ENCODE measurements at places on chromosomes 2 and 18. TPM values are rescaled to one million over a fixed set of nuclear protein-coding genes. Genes with fewer than 3 reads are reported as not detected.

DNA sequence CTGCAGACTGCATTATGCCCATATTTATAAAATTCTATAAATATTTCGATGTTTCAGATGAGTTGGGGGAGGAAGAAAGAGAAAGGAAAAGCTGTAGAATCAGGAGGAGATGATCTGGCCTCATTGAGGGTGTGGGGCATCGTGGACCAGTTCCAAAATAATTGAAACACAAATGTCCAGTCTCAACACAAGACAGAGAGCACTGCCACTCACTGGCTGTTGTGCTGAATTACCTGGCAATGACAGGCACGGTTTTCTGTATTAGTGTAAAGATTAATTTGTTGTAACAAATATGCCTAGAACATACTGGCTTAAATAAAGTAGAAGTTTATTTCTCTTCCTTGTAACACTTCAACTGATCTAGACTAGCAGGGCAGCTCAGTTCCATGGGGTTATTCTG is 24.1 kb downstream of the POLE4 start:
- no peak for DNase-seq

GRCh38 chr18:13527730-13528129 is 198.6 kb downstream of the FAM210A start:
- DNase-seq, result no peak

GRCh38 chr18:79548986-79549637 is 130.5 kb upstream of the CTDP1 start:
- no peak for DNase-seq

- DNase-seq, result no peak
These were observed 16.0 kb upstream of the CATIP start for GRCh38 chr2:218340656-218341055.

DNA sequence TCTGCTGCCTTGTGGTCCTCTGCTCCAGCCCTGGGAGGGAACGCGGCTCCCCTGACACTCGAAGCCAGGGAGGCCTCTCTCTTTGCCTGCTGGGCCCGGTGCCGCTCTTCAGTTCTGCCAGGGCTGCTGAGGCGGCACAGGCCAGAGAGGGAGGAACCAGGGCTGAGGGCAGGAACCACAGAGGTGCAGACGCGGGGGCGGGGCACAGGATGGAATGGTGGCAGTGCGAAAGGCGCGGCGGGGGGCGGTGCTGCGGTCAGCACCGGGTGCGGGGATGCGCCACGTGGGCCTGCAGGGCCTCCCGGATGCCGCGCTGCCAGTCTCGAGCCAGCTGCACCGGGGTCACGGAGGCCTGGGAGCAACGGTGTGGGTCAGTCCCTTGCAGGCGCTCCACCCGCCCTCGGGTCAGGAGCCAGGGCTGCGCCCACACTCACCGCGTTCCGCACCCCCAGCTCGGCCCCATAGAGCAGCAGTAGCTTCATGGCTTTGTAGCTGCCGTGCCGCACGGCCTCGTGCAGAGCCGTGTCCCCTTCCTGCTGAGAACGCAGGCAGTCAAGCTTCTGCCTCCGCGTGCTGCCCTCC is 4.4 kb downstream of the ANKRD23 start:
- no peak for DNase-seq

- no peak for DNase-seq
These were observed 37.3 kb downstream of the CDH19 start for GRCh38 chr18:66566616-66567015.

GRCh38 chr2:100520224-100520623 is 42.6 kb upstream of the PDCL3 start:
- no peak for DNase-seq

DNA sequence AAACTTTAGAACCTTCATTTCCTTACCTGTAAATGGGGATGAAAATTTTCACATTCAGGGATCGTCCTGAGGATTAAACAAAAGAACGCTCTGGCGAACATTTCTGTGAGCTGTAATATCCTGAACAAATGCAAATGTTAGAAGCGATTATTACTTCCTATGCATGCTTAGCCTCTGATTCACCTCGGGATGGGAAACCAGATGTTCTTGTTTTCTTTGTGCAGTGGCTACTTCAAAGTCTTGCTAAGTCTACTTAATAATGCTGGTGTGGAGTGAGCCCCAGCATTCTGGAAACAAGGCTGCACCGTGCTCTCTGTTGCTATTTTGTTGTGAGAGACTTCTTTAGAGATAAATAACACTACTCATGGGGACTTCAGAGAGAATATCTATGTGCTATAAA is 119.1 kb upstream of the PELI1 start:
- no peak for DNase-seq

DNA sequence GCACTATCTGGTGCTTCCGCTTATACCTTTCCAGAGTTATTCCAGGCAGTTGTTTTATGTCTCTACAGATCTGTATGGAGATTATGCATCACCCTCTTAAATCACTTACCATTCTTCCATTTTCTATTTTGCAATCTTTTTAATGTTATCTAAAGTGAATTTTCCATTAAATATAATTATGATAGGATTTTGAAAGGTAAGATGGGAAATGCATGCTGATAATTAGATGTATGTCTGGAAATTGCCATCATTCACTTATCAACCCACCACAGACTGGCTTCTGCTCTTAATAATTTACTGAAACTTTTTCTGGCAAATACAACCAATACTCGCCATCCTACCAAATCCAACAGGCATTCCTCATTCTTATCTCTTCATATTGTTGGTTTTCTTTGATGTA is 227.4 kb upstream of the MC4R start:
- no peak for DNase-seq

DNA sequence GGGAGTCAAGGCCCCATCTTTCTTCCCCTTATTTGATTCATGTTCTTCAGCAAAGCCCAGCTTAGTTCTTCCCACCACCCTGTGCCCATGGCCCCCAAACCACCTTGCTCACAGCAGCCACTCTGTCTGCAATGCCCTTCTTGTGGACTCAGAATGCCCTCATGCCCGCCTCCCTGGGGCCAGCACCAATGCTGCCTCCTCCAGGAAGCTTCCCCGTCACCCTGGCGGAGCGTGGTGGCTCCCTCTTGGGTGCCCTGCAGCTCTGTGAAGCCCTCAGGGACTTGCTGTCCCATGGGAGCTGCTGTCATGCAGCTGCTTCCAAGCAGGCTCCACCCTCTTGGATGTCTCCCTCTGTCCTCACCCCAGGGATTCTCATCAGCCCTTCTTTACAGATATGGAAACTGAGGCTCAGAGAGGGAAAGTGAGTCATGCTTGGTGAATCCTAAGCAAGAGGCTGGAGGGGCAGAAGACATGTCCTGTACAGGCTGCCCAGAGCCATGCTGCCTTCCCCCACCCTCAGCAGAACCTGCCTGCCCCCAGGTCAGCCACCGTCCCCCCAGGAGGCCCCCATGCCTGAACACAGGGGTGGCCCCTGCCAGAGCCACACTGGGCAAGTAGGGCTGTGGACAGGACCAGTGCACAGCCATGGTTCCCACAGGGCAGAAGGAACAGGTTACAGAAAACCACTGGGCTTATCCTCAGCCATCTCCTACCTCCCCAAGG is 11.8 kb upstream of the DUSP2 start:
- no peak for DNase-seq

DNA sequence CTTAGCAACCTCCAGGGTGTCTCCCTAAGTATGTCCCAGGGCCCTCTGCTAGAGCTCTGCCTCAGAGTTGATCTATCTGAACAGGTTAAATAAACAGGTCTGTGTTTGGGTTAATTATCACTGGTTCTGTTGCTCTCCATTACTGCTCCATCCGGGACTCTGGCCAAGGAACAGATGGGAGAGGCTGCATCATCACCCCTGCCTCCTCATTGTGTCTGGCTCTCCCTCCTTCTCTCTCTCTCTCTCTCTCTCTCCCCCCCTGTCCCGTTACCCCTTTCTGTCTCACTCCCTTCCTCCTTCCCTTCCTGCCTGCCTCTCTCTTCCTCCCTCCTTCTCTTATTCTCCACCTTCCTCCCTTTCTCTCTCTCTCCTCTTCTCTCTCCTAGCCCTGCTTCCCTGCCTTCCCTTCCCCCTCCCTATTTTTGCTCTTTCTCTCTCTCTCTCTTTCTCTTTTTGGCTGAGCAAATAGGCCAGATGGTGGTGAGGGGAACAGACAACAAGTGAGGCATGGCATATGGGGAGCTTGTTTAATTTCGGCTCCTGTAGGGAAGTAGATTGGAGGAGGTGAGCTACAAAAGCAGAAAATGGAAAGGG is 62.1 kb downstream of the SETBP1 start:
- no peak for DNase-seq

DNA sequence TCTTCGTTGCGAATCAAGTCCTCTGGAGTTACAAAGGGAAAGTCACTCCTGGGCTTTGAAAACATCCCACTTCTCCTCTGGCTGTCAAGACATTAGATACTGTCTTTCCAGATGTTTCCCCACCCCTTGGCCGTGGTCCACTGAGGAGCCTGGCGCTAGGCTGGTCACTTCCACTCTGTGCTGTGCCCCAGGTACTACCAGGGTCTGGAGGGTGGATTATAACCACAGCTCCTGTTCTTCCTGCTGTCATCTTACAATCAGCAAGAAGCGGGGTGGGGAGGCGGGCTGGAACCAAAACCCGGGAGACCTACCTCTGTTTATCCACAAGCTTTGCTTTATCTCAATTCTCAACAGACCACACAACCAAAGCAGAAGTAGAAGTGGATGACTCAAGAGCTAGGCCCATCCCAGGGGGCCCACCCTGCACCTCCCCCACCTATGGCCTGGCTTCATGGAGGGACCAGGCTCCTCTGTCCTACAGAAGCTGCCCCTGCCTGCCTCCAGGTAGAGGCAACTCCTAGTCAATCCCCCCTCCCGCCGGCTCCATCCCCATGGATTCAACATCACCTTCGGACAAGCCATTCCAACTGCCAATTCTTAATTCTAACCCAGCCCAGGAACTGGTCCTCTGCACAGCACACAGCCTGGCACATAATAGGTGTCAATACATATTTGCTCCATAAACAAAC is 17.8 kb downstream of the SMAD7 start:
- no peak for DNase-seq

DNA sequence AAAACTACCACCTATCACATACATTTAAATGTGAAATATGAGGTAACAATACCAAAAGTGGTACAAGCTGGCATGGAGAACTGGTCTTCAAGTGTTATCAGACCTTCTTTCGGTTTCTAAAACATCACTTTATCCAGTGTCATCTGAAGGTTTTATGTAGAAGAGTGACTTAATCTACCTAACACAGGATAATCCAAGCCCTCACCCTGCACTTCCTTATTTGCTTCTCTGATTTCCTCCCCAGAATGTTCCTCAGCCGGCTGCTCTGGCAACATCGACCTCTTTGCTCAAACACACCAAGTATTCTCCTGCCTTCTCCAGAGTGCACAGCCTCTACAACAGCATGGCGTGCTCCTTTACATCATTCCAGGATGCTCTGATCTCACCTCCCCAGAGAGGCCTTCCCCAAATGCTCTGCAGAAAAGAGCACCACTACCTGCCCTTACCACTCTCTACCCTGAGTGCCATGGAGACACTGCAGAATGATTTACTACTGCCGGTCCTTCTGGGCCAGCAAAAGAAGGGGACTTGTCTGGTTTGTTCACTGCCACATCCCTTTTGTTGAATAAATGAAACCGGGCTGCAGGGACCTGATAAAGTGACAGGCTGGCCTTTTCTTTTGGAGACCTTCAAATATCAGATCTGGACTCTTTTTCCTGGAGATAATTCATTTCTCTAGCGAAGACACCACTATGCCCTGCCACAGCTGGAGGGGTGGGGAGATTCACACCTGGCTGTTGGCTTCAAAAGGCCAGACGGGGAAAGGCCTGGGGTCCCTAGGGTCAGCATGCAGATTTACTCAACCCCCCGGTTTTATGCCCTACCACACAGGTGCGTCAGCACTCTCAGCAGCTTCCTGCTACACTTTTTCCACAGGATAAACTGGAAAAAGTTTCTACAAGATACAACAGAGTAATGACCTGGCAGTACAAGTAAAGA is 42.0 kb downstream of the TTR start:
- DNase-seq, result no peak

DNA sequence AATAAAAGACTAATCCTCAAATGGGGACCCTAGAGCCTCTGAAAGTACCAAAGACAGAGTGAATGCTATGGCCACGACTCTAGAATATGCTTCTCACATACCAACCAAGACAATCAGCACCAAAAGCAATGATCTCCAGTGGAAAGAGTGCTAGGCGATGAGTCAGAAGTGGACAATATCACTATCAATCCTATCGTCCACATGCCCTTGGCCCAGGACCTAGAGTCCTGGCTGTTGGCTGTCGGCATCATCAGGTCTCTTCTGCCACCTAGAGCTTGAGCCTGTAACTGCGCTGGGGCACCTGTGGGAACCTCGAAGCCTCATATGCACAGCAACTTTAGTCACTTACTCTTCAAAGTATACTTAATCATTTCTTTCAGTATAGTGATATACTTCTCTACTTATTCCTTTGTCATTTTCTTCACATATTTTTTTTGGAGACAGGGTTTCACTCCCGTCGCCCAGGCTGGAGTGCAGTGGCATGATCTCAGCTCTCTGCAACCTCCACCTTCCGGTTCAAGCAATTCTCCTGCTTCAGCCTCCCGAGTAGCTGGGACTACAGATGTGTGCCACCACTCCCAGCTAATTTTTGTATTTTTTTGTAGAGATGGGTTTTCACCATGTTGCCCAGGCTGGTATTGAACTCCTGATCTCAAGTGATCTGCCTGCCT is 29.7 kb downstream of the NOL10 start:
- no peak for DNase-seq

GRCh38 chr2:239684271-239684810 is 283.5 kb upstream of the HDAC4 start:
- no peak for DNase-seq

DNA sequence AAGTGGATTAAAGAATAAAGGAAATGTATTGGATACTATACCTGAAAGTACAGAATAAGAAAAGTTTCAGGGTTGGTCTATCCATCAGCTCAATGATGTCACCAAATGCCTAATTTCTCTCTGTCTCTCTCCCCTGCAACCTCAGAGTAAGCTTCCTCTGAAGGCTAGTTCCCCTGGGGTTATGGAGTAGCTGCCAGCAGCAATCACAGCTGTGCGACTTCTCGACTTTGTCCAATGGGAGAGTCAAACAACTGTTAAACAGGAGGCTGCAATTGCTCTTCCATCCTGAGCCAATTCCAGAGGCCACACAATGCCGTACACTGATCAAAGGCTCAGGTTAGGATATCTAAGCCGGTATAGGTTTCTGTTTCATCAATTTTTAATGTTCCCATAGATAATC is 95.3 kb upstream of the FANCL start:
- no peak for DNase-seq

GRCh38 chr2:112829101-112829960 is 7.2 kb downstream of the IL1B start:
- no peak for DNase-seq

GRCh38 chr2:138415985-138416384 is 85.6 kb upstream of the SPOPL start:
- no peak for DNase-seq

FBXO41 gene
- 2.7 TPM for polyA plus RNA-seq

KATNAL2 gene
- polyA plus RNA-seq, result 10.1 TPM

ACVR1 gene
- 33.6 TPM for polyA plus RNA-seq
